Pulmonary artery endothelial cell (primary cell): ENCODE measurements at places on chromosomes 5 and 9. TPM values are rescaled to one million over a fixed set of nuclear protein-coding genes. Genes with fewer than 3 reads are reported as not detected.

Gene ENHO
- 0.07 TPM in 1 of 2 replicates, not detected in the other for total RNA-seq

Gene HSPB3
- total RNA-seq = not detected in 2 replicates

Gene EPB41L4A
- 13.4 and 18.3 TPM in 2 replicates for total RNA-seq

Gene TMEM174
- 0.07 TPM in 1 of 2 replicates, not detected in the other for total RNA-seq

Gene TMEM171
- total RNA-seq = 12.0 and 15.4 TPM in 2 replicates

Gene STARD4
- 79.3 and 113 TPM in 2 replicates for total RNA-seq

Gene ANKRD34B
- total RNA-seq = not detected in 2 replicates

Gene PCDHB8
- total RNA-seq = 0.04 and 0.07 TPM in 2 replicates

Gene FLT4
- 1.5 and 3.2 TPM in 2 replicates for total RNA-seq

Gene FAM13B
- 10.4 and 17.0 TPM in 2 replicates for total RNA-seq

Gene RNF208
- 0.07 and 0.33 TPM in 2 replicates for total RNA-seq

Gene SLC4A9
- not detected in 2 replicates for total RNA-seq

Gene SLC25A25
- 14.7 and 25.1 TPM in 2 replicates for total RNA-seq

Gene GMCL2
- not detected in 2 replicates for total RNA-seq

Gene ARSI
- 0.04 TPM in 1 of 2 replicates, not detected in the other for total RNA-seq

Gene FOXD4
- total RNA-seq = 0.13 and 0.14 TPM in 2 replicates

Gene SLC45A2
- total RNA-seq = 0.13 TPM in 1 of 2 replicates, not detected in the other

Gene TNC
- total RNA-seq = 0.07 TPM in 2 replicates

Gene NUDCD2
- 8.1 and 10.0 TPM in 2 replicates for total RNA-seq

Gene GFPT2
- total RNA-seq = 0.46 and 8.6 TPM in 2 replicates
